Pulmonary artery endothelial cell (primary cell): ENCODE measurements at places on chromosomes 11 and 22. TPM values are rescaled to one million over a fixed set of nuclear protein-coding genes. Genes with fewer than 3 reads are reported as not detected.

Gene SLC25A45
- 1.3 and 1.4 TPM in 2 replicates for total RNA-seq

GRCh38 chr11:68020575-68020974 lies 9.9 kb upstream of the NDUFS8 start:
- no peak for DNase-seq

DNA sequence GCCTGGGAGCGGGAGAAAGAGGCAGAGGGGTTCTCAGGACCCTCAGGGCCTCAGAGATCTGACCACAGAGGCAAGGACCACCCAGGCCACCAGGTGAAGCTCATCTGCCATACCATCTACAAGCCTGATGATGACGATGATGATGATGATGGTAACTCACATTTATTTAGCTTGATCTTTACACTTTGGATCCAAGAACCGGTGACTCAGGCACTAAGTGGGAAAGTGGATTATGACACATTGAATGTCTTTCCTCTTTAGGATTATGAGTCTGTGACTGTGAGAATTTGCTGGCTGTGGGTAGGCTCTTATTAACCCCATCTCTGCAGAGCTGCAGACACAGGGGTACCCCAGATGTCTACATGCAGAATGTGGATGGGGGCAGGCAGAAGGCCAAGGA lies 110.3 kb downstream of the DSCAML1 start:
- no peak for DNase-seq

Gene APOA1
- total RNA-seq, result not detected in 2 replicates

- DNase-seq, result no peak
Observed at GRCh38 chr11:103628121-103628520, 408.3 kb upstream of the DDI1 start.

DNA sequence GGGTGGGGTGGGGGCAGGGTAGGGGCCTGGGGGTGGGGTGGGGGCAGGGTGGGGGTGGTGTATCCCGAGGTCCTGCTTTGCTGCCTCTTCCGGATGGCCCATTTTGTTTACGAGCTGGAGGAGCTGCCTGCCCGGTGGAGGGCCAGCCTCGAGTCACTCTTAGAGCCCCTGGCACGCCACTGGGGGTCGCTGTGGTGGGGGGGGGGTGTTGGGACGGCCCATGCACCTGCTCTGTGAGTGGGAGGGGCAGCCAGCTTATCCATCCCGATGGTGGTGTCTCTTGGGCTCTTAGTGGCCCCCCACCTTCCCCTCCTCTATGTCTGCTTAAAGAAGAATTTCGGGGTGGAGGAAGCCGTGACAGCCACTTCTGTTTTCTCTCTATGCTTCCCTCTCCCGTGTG lies 24.6 kb downstream of the MRGPRD start:
- no peak for DNase-seq

DNA sequence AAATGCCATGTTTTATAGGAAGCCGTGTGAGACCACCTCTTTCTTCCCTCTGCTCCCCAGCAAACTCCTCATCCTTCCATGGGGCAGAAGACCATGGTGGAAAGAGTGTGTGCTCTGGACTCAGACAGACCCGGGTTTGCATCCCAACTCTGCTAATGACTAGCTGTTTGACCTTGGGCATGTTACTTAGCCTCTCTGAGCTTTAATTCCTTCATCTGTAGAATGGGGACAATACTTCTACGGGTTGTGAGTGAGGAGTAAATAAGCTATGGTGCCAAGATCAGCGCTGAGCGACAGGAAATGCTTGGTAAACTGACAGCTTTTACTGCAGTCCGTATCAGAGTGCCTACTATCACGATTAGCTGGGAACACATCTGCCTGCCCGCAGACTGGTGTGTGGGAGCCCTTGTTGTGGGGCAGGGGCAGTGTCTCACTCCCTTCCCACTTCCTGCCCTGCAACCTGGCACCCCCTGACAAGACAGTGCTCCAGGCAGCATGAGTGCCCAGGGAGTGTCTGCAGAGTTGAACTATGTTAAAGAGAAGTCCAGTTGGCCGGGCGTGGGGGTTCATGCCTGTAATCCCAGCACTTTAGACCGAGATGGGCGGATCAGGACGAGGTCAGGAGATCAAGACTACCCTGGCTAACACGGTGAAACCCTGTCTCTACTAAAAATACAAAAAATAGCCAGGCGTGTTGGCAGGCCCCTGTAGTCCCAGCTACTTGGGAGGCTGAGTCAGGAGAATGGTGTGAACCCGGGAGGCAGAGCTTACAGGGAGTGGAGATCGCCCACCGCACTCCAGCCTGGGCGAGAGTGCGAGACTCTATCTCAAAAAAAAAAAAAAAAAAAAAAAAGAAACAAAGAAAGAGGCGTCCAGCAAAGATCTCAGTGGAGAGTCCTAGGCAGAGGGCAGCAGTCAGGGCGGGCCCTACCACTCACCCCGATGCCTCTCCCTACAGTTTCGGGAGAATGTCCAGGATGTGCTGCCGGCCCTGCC lies 2.2 kb downstream of the SEC14L2 start:
- no peak for DNase-seq

Gene TMEM25
- total RNA-seq, result 17.7 and 18.7 TPM in 2 replicates

DNA sequence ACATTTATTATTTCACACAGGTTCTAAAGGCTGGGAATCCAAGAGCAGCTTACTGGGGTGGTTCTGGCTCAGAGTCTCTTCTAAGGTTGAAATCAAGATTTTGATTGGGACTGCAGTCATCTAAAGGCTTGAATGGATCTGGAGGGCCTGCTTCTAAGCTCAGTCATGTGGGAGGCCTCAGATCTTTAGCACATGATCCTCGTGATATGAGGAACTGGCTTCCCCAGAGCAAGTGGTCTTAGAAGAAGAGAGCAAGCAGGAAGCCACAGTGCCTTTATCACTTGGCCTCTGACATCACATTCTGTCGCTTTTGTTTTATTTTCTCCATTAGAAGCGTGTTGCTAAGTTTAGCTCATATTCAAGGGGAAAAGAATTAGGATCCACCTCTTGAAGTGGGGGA lies 88.9 kb downstream of the ARFGAP2 start:
- DNase-seq, result no peak

DNA sequence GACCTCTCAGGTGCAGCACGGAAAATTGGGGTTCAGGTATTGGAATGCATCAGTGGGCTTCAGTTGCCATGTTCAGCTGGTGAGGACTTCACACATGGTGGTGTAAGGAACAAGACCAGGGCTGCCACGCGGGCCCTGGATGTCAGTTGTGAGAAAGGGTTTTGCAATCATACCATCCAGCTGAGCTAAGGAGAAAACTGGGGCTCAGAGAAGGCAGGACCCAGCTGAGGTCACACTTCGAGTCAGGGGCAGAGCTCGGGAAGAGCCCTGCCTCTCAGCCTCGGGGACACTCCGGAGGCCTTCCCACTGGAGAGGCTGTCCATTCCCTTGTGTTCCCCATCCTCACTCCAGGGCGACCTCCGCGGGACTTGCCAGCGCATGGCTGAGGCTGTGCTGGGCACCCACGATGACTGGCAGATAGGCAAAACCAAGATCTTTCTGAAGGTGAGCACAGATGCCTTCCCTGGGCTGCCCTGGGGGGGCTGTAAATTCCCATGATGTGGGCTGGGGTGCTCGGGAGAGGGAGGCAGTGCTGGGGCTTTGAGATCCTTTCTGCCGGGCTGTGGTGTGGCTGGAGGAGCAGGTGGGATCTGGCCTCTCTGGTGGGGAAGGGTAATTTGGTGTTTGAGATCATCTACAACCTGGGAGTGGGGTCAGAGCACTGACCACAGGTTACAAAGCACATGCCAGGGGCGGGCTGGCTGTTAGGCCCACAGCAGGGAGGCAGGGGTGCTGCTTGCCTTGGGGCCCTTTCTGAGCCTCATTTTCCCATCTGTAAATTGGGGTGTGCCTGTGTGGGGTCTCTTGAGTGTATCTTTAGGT lies 47.2 kb downstream of the MYO7A start:
- DNase-seq, result no peak

DNA sequence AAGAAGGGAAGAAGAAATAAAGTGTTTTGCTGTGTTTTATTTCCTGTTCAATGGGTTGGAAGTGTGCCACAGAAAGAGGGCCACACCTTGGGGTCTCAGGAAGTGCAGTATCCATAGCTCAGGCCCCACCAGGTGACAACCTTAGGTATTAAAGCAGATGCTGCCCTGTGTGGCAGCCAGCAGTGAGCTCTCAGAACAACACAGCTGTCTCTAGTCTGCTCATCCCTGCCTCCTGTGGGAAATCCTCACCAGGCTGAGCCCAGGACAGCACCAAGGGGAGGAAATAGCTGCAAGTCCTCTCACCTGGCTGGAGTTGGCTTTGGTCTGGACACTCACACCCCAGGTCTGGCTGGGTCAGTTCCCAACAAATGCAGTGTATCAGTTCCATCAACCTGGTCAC lies 25.1 kb downstream of the ARL14EP start:
- no peak for DNase-seq

Gene CADM1
- 2.8 and 5.4 TPM in 2 replicates for total RNA-seq

Gene KLHL35
- 2.0 and 2.6 TPM in 2 replicates for total RNA-seq

GRCh38 chr22:24601217-24602104 lies 1.5 kb upstream of the GGT1 start:
- no peak for DNase-seq

- DNase-seq, result no peak
Observed at GRCh38 chr11:3200388-3201111, 18.1 kb downstream of the MRGPRG start.

GRCh38 chr11:113827477-113827876 lies 47.9 kb downstream of the CLDN25 start:
- DNase-seq, result no peak

DNA sequence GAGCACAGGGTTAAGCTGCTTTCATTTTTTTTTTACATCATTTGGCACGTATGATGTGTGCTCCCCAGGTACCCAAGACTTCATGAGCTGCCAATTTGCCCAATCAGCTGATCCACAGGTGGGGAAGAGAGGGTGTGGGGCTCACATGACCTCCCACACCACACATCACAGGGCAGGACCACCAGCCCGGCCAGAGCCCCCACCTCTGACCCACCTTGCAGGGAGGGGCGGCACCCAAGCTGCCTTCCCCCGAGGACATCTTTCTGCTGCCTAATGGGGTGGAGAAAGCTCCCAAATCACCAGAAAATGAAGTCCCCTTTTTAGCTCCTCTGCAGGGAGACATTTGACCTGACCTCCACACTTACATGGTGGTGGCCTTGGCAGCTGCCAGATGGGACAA lies 119.8 kb downstream of the MPPED1 start:
- no peak for DNase-seq

- no peak for DNase-seq
Observed at GRCh38 chr22:48500471-48501230, 1327.0 kb downstream of the BRD1 start.

DNA sequence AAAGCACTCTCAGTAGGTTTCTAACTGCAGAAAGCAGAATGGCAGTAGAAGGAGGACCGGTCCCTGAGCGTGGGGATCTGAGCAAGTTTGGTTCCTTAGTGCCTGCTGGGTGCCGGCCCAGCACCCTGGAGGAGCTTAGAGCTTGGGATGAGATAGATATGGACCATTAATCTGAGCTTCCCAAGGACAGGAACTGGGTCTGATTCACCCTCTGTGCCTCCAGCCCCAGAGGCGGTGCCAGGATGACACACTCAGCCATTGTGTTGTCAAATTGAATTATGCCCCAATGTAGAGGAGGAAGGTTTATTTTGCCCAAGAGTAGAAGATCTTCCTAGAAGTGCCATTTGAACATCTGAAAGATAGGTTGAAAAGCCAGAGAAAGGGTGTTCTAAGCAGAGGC lies 4.3 kb downstream of the ZC3H7B start:
- no peak for DNase-seq

Gene RIBC2
- total RNA-seq, result 0.86 and 1.7 TPM in 2 replicates

GRCh38 chr11:94849839-94850238 lies 81.7 kb downstream of the AMOTL1 start:
- DNase-seq, result no peak

Gene DDI1
- total RNA-seq, result not detected in 2 replicates

DNA sequence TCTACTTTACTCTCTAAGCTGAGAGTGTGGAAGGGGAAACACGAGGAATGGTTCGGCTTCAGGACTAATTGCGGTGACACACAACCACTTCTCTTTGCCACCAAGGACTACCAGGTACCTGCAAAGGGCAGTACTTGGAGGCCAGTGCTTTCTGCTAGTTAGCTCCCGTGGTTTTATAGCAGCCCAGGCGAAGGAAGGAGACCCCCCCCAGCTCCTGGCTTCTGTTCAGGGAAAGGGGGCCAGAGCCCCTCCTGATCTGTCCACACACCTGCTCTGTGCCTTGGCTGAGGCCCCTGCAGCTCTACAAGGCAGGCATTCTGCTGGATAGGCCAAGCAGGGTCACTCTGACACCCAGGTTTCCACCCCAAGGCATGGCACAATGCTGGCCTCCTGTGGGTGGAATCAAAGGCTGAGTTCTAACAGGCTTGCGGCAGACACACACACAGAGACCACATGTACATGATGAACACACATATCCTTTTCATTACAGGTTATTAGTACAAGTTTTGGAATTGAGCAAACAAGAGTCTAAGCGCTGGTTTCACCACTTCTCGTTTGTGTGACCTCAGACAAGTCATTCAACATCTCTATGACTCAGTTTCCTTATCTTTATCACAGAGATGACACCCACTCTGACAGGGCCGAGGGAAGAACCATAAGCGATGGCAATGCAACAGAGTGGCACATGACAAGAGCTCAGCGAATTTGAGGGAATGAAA lies 7.5 kb downstream of the SERPIND1 start:
- DNase-seq, result no peak

Gene FGF19
- total RNA-seq, result not detected in 2 replicates

DNA sequence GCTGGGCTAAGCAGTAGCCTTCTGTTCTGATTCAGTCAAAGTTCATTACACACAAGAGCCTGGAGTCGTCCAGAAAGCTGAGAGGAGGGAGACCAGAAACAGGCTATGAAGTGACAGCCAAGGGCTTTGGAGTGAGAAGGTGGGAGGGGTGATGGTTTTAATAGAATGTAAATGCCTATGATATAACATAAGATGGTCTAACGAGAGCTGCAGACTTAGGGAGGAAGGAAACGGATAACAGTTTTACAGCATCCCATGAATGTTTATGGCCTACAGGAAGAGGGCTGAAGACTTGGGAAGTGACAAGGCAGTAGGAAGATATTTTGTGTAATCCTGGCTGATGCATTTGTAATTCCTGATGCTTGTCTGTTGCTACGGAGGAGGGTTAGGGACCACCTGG lies 62.0 kb downstream of the DHCR7 start:
- DNase-seq, result no peak

Gene EXPH5
- total RNA-seq, result under 0.01 and 0.07 TPM in 2 replicates

GRCh38 chr11:88303037-88303436 lies 34.5 kb downstream of the CTSC start:
- no peak for DNase-seq

Gene APOA5
- total RNA-seq, result not detected in 2 replicates

Gene IL18
- 0.99 and 1.7 TPM in 2 replicates for total RNA-seq

Gene HTR3B
- total RNA-seq, result not detected in 2 replicates

GRCh38 chr22:45969414-45969799 lies 7.6 kb downstream of the WNT7B start:
- DNase-seq, result no peak

GRCh38 chr22:36977401-36977861 lies 41.8 kb downstream of the TST start:
- DNase-seq, result no peak

- no peak for DNase-seq
Observed at GRCh38 chr11:132231656-132232347, 861.4 kb downstream of the NTM start.

Gene CSF2RB
- total RNA-seq, result 8.9 and 12.1 TPM in 2 replicates

Gene HSPB2
- not detected in 2 replicates for total RNA-seq

GRCh38 chr22:41620589-41621098 lies at the start of gene DESI1:
Gene DESI1, minus strand, starts transcription at chr22:41621043. Its CDS starts 204 bp downstream, at chr22:41620839.
- DNase-seq, result no peak
